ENCODE measurements at places on chromosomes 6 and 20.

DNA sequence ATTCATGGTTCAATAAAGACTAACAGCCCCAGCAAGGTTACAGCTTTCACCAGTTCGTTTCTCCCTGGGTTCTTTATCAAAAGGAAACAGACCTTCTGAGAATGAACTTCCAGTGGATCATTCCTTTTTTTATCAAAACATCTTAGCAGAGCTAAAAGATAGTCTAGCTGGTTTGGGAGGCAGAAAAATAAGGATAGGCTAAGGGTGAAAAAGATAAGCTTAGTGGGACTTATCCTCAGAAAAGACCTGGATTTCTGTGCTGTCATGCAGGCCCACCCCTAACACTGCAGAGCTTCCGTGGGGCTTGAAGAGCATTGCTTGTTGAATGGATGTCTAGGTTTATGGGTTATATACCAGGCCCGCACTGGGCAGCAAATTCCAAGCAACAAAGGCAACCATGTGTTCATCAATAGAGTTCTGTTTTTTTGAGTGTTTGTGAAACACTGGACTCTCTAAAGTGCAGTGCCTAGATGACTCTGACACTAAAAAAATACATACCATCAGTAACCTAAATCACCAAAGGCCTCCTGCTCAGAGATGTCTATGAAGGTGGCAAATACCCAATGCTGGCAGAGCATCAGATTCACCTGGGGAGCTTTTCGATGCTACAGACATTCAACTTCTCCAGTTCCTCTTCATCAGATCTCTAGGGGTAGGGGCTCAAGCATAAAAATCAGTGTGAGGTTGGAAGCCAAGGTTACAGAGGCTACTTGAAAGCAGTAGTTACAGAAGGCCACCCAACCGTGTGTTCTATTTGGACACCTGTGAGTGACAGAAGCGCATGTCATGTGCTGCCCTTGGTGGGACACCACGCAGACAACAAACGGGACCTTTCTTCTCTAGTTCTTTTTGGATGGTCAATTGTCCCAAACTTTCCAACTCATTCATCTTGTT, 53.0 kb downstream of the TNFAIP3 start:
- DNase-seq, result no peak

GRCh38 chr6:150196942-150197745, 54.3 kb downstream of the PPP1R14C start:
- no peak for DNase-seq

DNA sequence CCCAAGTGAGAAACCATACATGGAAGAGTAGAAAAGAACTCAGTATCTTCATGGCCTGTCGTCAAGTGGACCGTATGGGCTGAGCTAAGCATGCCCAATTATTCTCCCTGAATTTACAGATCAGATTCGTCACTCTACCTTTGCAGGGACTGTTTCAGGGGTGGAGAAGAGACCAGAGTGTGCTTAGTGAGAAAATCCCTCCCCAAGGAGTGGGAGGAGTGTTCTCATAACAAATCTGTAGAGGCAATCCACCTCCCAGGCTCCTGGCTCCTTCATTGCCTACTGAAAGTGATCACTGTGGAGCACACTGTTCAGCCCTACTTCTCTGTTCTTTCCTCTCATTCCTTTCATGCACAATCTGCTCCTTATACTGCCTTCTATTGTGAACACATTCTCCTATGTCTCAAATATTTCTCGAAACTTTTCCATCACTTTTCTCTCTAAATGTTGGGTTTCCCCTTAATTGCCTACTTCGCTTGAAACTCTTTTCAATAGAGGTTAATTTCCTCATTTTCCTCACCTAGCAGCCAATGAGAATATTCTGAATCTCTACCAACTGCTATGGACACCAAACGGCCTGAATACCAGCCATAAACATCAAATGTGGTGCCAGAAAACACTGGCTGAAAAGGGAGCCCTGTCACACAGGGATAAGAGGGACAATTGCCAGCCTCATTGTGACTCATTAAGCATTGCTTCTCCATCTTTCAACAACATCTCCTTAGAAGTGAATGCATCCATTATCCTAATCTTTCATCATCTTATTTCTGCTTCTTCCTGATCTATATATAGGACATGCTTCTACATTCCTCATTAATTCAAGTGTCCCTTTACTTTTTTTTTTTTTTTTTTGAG, 398.3 kb downstream of the UTRN start:
- DNase-seq, result peak; percentile 34

GRCh38 chr6:36904114-36904513, 18.4 kb downstream of the C6orf89 start:
- no peak for DNase-seq

DNA sequence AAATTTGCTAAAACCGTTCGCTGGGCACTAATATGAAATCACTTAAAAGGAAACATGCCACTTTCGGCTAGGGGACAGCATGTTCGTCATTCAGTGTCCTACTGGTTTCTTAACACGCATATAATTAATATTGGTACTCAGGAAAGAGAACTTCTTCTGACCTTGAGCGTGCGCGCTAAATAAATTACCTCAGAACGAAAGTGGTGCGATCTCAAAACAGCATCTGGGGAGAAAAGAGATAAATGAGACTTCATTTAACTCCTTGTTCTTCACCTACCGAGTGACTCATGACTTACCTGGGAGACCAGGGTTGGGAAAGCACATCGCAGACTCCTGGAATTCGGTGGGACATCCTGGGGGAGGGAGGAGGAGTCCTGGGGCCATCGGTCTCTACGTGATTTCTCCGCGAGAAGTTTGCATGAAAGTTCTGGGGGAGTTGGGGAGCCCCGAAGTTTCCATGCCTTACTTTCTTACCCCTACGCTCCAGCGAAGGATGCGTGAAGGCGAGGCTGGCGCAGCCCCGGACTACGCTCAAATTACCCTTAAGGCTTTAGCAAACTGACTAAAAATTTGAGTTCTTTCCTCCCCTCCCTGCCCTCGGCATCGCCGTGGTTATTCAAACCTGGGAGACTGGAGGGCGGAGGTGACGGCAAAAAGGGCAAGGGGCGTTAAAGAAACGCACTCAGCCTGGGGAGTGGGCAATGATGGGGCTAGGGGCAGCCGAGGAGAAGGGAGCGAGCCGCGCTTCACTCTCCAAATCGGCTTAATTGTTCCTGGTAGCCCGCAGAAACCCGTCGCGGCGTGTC, 1.1 kb upstream of the BEND6 start:
- peak; percentile 11 for DNase-seq

GRCh38 chr6:17714177-17714576, 7.5 kb upstream of the NUP153 start:
- no peak for DNase-seq

DNA sequence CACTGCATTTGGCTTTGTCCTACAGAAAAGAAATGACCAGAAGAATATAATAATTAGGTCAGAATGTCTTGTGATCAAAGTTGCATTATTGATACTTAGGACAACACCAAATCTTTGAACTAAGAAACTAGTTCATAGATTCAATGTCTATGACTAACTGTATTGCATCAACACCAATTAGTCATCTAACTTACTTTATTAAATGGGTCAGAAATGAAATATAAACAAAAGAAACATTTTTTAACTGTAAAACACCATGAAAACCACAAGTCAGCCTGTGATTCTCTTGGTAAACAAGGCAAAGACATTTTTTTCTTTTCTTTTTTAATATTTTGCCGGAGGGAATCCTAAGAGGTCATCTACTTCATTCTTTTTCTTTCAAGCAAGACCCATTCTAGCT, 114.1 kb upstream of the HDDC2 start:
- no peak for DNase-seq

GRCh38 chr6:157751547-157752200, 71.4 kb upstream of the SNX9 start:
- no peak for DNase-seq

- no peak for DNase-seq
Observed at GRCh38 chr20:32971703-32972161, 32.5 kb downstream of the SUN5 start.

- DNase-seq, result no peak
Observed at GRCh38 chr6:29532320-29532951, 27.1 kb downstream of the UBD start.

DNA sequence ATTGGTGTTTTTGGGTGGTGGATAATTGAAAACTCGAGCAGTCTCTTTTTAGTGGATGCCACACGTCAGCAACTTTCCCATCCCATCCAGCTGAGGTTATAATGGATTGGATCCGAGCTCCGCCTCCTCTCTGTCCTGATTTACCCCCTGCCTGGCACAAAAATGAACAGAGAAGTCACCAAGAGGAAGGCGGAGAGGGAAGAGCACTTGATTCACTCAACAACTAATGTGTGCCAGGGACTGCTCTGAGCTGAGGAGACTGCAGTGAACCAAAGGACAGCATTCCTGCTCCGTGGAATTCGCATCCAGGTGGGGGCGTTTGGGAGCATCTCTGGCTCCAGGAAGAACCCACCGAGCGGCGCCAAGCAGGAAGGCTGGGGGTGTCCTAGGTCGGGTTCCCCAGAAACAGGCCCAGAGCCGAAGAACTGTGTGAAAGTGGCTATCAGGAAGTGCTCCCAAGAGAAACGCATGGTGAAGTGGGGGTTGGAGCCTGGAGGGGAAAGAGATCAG, 95.8 kb upstream of the NAA20 start:
- DNase-seq, result no peak

DNA sequence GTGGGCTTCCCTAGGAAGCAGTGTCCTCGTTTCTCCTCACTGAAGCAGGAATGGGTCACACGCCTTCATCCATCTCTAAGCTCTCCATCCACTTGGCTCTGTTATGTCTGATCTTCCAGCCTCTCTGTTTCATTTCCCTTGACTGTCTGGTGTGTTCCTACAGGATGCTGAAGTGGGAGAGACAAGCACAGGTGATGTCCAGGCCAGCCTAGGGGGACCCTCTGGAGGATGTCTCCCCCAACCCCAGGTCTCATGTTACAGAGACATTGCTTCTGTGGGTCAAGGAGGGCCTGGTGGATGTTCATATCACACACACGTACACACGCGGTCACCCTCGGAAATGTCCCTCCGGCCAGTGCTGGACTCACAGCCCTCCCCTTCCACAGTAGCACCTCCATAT, 229.9 kb downstream of the CDC5L start:
- no peak for DNase-seq

DNA sequence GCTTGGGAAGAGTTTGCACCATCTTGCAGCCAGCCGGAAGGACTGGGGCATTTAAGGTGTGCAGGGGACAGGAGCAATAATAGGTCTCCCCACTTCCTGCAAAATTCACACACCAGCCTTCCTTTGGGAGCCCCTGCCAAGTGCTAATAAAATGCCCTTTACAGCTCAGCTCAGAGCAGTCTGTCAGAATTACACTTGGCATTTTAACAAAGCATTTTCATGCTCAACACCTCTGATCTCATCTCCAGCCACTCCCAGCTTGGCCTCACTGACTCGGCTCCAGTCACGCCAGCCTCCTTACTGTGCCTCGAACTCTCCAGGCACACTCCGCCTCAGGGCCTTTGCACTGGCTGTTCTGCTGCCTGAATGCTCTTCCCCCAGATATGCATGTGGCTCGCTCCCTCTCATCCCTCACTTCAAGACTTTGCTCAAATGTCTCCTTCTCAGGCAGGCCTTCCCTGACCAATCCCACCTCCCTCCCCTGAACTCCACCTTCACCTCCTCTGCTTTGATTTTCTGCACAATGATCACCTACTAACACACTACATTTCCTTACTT, 43.7 kb downstream of the GRM4 start:
- DNase-seq, result no peak

GRCh38 chr6:162463576-162463975, 264.0 kb downstream of the PRKN start:
- DNase-seq, result no peak

- DNase-seq, result no peak
Observed at GRCh38 chr20:4775322-4776078, 53.8 kb downstream of the PRND start.

DNA sequence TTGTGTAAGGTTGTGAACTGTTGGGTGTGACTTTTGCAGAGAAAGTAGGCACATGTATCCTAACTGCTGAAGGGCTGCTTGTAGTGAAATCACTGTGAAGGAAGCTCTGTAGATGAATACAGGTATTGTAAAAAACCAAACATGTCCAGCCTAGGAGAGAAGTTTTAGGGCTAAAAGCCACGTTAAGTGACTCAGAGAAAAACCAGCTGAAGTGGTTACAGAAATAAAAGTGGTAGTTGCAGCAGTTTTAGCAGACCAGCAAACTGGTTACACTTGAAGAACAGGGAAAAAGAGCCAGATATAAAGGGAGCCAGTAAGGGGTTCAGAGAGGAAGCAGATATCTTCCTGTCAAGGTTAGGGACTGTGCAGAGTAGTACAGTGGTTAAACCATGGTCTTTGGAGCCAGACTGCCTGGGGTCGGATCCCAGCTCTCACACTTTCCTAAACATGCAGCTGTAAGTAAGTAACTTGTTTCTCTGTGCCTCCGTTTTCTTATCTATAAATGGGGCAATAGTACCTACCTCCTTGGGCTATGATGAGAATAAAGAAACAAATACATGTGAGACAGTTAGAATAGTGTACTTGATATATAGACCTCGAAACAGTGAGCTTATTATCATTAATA, 33.8 kb upstream of the RNF8 start:
- no peak for DNase-seq

GRCh38 chr6:90469906-90470305, 117.0 kb downstream of the MAP3K7 start:
- no peak for DNase-seq

- peak; percentile 75 for DNase-seq
Observed at GRCh38 chr20:37522260-37523011, 1.4 kb downstream of the NNAT start.

DNA sequence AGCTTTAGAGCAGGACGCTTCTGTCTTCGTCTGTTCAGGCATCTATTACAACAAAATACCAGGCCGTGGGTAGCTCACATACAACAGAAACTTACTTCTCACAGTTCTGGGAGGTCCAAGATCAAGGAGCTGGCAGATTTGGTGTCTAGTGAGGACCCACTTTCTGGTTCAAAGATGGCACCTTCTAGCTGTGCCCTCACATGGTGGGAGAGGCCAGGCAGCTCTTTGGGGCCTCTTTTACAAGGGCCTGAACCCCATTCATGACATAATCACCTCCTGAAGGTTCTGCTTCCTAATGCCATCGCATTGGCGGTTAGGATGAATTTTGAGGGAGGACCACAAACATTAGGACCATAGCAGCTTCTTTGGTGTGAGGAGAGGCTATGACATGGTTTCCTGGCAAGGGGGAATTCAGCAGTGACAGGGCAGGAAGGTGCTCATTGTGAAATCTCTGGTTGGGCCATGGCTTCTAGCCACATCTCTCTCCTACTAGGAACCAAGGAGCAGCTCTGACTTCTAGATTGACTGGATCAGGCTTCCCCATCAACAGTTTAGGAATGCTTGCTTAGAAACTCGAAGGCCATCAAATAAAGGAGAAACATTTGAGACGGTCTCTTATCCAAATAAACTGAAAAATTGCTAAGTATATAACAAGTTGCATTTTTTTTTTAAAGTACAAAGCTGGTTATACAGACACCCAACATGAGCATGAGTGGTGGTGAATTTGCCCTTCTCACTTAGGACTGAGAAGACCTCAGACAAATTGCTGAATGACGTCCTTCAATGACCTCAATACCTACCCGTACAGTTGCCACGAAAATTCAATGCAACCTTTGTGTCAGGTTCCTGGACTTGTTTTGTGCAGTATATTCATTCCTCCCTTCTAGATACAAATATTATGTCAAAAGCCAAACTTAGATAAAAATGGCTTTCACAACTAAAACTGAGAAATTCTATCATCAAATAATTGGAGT, 140.7 kb downstream of the ZDHHC14 start:
- no peak for DNase-seq

Measured in brain (organoid and tissue), 16 donors.